ENCODE measurements at places on chromosomes 2 and 18.

DNA sequence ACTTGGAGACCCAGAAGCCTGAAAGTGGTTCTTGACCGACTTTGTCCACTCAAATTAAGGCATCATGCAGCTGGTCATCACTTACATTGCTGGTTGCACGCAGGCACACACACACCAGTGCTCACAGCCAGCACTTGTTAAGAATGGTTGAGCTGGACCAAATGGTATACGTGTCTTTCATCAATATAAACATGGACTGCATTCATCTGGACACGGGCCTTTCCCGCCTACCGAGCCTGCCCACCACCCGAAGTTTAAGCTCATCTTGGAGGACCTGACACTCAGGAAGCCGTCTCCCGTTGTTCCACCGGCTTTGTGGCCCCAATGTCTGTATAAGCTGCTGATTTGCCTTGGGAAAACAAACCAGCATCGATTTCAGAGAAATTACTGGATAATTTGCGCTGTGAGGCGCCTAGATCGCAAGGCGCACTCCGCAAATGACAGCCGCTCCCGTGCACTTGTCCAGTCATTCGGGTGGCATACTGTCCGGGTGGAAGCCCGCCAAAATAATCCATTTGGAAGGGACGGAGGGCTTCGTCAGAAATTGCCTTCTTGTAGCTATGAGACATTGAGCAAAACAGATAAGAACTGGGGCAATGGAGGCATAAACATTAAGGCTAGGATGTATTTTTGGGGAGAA, 40.1 kb upstream of the AKAIN1 start:
- no peak for DNase-seq

- peak; percentile 17 for DNase-seq
These were observed 121.9 kb downstream of the SMAD7 start for GRCh38 chr18:48828691-48829442.

DNA sequence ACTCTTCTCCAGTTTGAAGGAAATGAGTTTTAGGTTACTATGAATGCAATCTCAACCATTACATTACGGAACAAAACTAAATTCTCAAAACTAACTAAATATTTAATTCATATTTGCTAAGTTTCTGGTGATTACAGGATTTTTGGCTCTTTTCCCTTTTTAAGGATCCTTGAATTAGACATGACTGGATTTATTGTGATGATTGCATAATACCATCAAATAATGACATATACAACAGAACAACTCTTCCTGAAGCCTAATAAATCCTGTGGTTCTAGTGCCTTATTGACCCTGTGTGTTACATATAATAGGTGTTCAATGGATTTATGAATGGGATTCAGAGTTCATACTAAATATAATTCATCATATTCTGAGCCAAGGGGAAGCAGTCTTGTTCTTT, 90.5 kb downstream of the WDR7 start:
- no peak for DNase-seq

- DNase-seq = no peak
These were observed 131.6 kb upstream of the MSH6 start for GRCh38 chr2:47651296-47651695.

DNA sequence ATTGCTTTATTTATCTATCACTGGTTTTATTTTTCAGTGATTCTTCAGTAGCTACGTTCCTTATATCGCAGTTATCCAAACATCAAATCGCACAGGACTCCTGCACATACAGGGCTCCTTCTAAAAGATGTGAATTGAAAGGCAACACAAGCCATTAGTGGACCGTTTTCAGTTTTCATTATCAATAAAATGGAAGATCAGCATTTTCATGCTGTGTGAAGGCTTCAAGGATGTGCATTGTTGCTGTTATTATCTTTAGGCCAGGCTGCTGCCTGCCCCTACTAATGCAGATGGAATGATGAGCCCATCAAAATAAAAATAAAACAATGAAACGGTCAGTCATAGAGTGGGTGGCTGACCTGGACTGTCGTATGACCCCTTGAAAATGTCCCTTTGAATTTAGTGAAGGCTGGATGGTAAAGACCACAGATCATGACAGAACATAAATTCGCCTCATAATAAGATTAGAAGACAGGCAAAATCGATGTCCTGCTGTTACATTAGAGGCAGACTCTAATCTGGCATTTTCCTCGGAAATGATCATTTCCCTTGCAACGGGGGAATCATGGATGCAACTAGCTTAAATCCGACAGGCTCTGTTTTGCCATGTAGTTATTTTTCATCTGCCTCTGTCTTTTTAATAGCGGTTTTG, 32.9 kb downstream of the ITGB6 start:
- DNase-seq = no peak

- no peak for DNase-seq
These were observed 1188.5 kb upstream of the NRXN1 start for GRCh38 chr2:52220393-52220792.

- no peak for DNase-seq
These were observed 50.4 kb downstream of the PLEKHA3 start for GRCh38 chr2:178530625-178531142.

- DNase-seq = no peak
These were observed 56.2 kb downstream of the DDX1 start for GRCh38 chr2:15647622-15648590.

- DNase-seq = no peak
These were observed 175.2 kb upstream of the HDAC4 start for GRCh38 chr2:239575931-239576445.

DNA sequence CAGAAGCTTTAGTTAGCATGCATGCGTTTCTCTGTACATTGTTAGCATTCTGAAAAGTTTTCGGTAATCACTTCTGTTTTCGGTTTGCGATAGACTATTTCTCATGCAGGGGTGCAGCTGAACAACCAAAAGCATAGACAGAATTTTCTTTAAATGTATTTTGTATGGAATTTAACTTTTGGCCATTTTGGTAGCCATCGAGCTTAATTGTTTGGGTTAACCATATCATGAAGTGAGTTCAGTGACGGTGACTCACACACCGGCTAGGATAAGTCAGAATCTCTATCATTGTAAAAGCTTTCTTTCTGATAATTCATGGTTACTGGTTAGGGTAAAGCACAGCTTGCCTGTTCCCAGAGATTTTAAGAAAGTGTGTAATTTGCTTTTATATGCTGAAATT, 107.2 kb downstream of the CD226 start:
- DNase-seq = no peak

DNA sequence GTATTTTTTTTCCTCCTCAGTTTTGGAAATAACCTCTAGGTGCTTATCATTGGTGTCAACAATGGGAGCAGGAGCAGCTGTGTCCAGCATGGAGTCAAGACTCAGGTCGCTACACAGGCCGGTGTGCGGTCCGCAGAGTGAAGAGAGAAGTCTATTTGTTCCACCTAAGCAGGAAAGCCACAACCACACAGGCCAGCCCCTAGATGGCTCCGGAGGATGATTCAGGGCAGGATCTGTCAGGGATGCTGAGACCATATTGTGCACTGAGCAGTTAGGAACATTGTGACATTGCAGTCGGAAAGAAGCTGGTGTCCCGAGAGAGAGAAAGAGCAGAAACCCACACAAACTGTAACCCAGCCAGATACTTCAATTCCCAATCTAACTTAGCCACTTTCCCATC, 136.9 kb downstream of the GAREM1 start:
- no peak for DNase-seq

DNA sequence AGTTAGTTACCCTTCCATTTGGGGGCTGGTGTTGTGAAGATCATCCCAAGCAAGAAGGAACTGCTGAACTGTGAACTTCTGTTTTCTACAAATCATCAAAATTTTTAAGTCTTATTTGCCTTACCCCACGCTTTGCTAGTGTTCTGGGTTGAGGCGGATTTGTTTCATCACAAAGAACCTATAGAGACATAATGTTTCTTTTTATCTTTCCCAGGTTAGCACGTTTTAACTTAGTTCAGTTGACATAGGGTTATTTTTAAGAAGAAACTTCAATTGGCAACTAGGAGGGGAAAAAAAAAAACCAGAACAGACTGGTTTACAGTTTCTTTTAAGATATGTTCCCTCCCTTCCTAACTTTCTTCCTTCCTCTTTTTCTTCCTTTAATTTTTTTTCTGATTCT, 31.1 kb upstream of the CERS6 start:
- no peak for DNase-seq

DNA sequence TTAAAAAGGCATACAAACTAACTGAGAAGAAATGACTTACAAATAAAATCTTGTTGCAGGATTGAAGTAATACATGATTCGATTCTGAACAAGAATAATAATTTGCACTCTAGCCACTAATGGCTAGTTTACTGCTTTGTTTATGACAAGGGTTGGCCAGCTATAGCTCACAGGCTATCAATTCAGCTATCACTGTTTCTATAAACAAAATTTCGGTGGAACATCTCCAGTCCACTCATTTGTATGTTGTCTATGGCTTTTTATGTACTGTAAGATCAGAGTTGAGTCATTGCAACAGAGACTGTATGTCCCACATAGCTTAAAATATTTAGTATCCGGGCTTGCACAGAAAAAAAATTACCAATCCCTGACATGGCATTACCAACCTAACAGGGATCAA, 543.7 kb upstream of the CNTNAP5 start:
- no peak for DNase-seq

DNA sequence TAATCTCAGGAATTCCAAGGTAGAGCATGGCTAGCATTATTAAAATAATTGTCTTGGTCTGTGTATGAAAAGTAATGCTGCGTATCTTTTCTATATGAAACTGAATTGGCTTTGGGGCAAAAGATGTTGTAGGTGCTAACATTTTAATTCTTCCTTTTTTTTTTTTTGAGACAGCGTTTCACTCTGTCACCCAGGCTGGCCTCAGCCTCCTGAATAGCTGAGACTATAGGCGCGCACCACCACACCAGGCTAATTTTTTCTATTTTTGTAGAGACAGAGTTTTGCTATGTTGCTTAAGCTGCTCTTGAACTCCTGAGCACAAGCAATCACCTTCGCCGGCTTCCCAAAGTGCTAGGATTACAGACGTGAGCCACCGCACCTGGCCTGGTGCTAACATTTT, 172.6 kb upstream of the STON1 start:
- no peak for DNase-seq

GRCh38 chr2:233421091-233421816, 67.0 kb downstream of the DGKD start:
- no peak for DNase-seq

DNA sequence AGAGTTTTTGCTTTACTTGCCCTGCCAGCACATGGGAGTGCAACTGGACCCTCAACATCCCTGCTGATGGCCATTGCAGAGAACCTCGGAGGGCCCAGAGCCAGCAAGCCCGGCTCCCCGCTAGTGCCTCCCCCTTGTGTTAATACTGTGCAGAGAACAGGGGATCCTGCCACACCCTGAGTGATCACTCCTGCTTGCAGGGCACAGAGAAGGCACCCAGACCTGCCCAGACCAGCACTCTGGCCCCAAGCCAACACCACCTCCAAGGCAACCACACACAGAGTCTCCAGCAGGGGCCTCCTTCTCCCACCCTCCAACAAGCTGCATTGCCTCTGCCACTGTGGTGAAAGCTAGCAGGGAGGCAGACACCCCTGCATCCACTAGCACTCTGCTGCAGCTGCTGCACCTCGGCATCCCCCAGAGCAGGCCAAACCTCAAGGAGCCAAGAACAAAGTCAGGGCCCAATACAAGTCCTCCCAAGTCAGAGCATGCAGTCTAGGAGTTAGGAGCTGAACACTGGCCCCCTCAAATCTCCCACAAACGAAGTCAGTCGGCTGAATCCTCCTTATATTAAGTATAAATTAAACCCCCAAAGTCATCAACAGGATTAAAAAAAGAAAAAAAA, 157.7 kb downstream of the CCDC178 start:
- no peak for DNase-seq

GRCh38 chr2:67650291-67651133, 253.4 kb downstream of the ETAA1 start:
- DNase-seq = peak; percentile 1

- no peak for DNase-seq
These were observed 309.5 kb downstream of the EPHA4 start for GRCh38 chr2:221262651-221263050.

DNA sequence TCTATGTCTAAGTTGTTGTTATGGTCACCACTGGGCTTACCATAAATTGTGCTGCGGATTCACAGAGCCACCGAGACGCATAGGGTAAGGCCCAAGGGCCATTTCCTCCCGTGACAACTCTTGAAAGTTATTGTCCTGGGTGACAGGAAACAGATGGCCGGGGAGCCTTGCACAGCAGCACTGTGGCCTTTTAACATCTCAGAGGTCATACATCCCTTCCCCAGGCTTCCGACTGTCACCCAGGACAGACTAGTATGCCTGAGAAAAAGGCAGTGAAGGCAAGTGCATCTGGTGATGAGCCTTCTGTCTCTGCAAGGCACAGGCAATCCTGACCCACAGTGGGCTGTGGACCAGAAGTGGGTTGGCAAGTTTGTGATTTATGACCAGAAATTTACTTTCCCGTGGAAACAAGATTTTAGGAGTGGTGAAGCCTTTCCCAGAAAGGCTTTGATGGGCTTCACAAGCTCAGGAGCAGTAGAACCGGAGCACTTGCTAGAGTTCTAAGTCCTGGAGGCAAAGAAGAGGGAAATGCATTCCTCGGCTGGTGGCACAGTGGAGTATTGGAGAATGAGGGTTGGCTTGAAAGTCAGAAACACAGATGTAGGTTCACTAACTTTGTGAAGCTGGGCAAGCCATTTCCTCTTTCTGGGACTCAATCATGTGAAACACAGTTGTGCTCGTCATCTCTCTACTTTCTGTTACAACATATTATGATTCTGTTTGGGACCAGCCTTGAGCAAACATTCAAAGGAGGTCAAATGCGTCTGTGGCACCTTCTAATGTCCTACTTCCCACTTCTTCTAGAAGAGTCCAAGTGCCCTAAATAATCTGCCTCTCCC, 2.0 kb upstream of the CAPN14 start:
- no peak for DNase-seq

GRCh38 chr2:23669413-23670244, 257.3 kb downstream of the ATAD2B start:
- no peak for DNase-seq

DNA sequence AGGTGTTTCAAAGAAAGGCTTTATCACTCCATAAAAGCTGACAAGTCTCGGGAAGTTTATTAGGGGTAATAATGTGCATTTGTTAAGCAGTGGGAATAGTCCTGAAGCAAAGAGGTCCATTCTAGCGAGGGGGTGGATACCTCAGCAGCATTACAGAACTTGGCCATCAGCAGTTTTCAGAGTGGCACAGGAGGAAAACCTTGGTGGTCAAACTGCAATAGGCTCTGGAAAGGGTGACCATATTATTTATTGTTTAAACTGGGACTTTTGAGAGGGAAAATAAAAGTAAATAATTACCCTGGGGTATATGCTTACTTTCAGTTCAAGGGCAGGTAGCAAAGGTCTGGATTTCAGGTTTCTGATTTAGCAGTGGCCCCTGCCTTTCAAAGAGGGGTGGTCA, 115.5 kb upstream of the KLHL14 start:
- DNase-seq = no peak

All from NCI-H524 treated with DMSO at 0.1 percent for 48 hours (cell line).